ENCODE measurements at places on chromosomes 2 and 18.
A peak's percentile ranks its signal among the peaks of the same experiment; 100 is the strongest.

GRCh38 chr2:9760902-9761228, 82.4 kb upstream of the TAF1B start:
- DNase-seq, result no peak

GRCh38 chr18:38884050-38884449, 1318.5 kb upstream of the CELF4 start:
- no peak for DNase-seq

DNA sequence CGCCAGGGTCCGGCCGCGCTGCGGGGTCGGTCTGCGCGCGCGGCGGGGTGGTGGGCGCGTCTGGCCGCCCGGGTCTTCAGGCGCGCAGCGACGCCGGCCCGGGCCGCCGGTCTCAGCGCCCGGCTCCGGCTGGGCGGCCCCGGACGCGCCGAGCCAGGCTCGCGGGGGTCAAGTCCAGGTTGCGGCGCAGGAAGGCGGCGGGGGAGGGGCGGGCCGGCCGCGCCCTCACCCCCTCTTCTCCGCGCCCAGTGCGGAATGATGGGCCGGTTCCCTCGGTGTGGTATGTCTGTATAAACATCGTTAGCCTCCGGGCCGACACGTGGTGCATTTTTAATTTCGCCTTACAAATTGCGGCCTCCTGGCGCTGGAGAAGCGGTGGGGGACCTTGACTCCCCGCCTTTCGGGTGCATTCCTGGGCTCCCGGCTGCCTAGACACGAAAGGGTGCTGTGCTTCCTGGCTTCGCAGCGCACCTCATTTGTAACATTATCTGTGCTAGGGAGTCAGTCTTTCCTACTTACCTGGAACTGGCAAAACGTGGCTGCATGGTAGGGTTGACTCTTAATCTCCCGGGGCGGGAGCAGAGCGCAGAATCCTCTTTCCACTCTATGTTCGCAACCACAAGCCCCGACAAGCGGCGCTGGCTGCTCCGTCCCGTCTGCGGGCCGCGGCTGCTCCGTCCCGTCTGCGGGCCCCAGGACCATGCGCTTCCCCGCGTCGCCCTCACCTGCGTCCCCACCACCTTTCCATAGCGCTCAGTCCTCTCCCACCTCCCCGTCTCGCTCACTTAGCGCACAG, 69.0 kb downstream of the CTAGE1 start:
- peak; percentile 76 for DNase-seq

GRCh38 chr2:142973822-142974207, 96.4 kb downstream of the KYNU start:
- DNase-seq, result no peak

GRCh38 chr2:218270721-218271486, 585 bp downstream of the PNKD start:
- DNase-seq, result no peak

GRCh38 chr2:29806461-29806860, 114.9 kb downstream of the ALK start:
- DNase-seq, result no peak

DNA sequence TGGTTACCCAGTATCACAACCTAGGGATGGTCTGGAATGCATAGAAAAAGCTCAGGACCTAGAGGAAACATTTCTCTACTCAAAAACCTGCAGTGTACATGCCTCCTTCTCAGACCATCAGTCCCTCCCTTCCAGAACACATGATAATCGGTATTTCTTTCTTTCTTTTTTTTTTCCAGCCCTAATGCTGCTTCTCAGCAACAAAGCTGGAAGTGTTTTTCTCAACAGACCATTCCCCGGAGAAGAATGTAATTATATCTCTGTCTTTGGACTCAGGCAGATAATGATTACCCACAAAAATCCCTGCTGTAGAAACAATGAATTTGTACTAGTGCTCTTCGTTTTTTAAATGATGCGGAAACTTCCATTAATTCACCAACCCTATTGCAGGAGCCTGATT, 44.1 kb upstream of the NDUFV2 start:
- DNase-seq, result no peak

GRCh38 chr18:9866627-9867026, 19.1 kb upstream of the TXNDC2 start:
- no peak for DNase-seq

GRCh38 chr2:100823665-100824438, 3.9 kb downstream of the NPAS2 start:
- no peak for DNase-seq

DNA sequence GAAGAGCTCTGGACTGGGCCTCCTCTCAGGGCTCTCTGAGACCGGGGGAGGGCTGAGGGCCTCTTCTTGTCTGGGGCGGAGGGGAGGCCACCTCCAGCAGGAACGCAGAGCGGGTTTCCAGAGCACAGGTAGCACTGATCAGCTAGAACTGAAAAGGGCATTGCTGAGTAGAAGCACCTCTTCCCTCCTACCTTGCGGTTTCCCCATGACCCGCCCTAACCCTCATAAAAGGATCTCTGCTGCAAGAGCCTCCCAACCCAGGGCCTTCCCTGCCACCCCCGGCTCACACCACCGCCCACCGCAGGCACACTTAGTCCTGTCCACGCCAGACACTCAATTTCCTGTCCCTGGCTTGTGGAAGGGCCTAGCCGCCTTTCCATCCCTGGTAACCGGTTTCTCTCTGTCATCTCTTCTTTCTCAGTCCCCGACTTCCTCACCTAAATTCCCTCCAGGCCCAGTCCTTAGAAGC, 966 bp downstream of the ADCY3 start:
- DNase-seq, result peak; percentile 53

GRCh38 chr2:54772531-54772930, 49.1 kb downstream of the EML6 start:
- no peak for DNase-seq

DNA sequence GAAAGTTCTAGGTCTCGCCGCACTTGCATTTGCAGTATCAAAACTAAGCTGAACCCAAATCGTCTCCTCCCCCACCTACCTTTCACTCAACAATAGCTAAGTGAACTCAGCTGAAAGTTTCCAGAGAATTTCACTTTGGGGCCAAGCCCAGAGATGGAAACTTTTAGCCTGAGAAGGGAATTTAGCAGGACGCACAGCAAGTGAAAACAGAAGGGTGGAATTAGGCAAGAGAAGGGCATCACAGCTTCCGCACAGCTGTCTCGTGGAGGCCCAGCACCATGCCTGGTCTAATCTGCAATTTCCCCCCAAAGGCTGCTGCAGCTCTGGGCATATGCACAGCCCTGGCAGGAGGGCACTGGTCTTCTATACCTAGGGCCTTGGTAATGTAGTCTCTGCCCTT, 262.0 kb downstream of the TNS1 start:
- no peak for DNase-seq

DNA sequence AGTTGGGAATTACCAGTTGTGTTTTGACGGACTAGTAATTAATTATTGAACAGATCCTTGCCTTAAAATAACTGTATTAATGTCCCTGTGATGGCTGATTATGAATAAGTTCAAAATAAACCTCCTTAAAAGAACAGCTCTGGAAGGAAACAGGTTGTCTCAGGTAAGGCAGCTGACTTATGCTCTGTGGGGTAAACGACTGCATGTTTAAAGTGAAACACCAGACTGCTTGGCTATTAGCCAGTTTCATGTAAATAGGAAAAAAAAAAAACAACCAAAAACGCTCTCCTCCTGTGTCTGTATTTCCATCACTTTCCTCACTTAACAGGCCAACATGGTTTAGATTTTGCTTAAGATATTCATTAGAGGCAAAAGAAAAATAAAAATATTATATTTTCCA, 243.6 kb downstream of the TMEM182 start:
- DNase-seq, result no peak
